ENCODE measurements at places on chromosomes 6 and 20.

DNA sequence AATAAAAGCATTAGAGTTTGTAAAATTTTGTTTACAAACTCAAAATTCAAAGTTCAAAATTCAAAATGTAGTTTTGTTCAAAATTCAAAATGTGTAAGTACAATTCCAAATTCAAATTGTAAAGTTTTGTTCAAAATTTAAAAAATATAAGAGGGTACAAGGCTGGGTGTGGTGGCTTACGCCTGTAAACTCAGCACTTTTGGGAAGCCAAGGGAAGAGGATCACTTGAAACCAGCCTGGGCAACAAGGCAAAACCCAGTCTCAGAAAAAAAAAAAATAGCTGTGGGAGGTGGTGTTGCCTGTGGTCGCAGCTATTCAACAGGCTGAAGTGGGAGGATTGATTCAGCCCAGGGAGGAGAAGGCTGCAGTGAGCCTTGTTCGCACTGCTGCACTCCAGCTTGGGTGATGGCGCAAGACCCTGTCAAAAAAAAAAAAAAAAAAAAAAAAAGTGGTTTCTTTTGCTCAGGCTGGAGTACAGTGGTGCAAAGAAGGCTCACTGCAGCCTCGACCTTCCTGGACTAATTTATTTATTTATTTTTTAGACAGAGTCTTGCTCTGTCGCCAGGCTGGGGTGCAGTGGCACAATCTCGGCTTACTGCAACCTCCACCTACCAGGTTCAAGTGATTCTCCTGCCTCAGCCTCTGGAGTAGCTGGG lies 5.4 kb upstream of the ZBTB12 start:
- DNase-seq, result no peak

DNA sequence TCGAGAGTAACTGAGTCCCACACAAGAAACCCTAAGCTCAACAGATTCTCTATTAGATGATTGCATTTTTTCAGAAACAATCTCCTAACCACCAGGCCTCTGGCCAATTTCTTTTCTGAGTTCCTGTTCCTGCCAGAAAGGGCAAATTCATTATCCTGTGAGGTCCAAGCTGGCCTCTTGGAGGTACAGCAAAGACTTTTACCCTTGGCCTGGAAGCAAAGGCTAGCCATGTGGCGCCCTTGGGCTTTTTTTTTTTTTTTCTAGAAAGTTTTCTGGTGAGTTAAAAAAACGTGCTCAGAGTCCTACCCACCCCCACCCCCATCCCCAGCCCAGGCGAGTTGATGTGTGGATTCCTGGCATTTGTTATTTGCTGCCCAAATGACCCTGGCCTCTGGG lies 59.0 kb upstream of the EEF1A1 start:
- no peak for DNase-seq

DNA sequence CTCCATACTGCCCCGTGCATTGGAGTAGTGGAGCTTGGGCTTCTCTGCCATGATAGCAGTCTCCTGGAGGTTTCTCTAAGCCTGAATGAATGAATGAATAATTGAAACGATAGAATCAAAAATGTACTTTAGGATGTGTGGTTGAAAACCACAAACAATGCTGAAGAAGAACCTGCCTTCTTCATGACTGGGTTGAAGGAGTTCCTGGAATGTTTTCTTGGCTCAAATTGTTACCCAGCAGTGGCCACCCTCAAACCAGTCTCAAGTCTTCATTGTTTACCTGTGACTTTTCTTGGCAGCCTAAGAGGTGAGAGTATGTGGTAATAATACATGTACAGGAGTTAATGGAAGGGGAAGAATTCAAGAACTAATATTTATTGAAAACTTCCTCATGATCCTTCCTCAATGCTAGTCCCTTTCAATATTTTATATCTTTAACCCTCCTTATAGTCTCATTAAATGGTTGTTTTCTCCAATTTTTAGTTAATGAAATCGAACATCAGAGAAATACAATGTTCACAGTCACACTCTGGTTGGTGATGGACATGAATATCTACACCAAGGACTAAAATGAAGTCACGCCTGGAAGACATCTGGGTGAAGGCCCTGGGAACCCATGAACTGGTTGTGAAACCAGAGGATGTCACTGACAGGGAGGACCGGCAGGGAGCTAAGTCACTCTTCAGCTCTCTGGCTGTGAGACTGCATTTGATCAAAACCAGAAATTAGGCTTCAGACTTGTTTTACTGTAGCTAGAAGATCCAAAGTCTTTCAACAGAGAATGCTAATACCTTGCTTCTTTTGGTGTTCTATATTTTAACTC lies at the start of gene GSTA5:
Gene GSTA5, minus strand, starts transcription at position 51 of the 823 bp plus-strand sequence.
- no peak for DNase-seq

GRCh38 chr6:24694198-24694597 lies 24.8 kb downstream of the C6orf62 start:
- no peak for DNase-seq

DNA sequence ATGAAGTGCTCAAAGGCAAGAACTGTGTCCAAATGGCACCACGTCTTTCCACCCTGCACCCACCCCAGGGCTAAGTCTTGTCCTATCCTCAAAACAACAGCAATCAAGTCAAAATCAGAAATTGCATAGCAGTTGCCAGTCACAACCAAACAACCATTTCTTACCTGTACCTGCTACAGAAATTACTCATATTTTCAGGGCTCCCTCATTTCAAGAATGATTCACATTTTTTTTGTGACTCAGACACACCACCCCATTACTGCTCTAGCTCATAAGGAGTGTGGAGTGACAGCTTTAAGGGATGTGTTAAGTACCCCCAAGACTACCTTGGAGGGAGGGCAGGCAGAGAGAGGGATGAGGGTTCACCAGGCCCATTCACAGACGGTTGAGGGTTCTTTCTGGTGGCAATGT lies 111.7 kb downstream of the TRERF1 start:
- DNase-seq, result no peak

DNA sequence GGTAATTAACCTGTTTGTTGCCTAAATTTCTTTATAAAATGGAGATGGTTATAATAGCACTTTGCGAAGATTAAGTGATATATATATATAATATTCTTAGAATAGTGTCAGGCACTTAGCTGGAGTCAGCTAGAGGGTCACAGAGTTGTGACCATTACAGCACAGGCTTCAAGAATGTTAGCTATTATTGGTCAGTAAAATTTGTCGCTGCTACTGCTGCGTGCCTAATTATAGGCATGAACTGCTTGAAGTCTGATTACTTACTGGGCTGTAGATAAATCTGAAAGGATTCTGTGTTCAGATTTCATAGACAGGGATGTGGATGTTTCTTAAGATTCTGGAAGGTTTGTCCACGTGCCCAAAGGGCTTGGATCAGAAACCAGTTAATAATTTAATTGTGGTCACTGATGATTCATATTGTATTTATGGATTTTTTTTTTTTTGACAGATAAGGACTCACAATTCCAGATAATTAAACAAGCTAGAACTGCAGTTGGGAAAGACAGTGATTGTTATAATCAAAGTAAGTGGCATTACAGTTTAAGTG lies 4.7 kb downstream of the SNRNP48 start:
- no peak for DNase-seq

DNA sequence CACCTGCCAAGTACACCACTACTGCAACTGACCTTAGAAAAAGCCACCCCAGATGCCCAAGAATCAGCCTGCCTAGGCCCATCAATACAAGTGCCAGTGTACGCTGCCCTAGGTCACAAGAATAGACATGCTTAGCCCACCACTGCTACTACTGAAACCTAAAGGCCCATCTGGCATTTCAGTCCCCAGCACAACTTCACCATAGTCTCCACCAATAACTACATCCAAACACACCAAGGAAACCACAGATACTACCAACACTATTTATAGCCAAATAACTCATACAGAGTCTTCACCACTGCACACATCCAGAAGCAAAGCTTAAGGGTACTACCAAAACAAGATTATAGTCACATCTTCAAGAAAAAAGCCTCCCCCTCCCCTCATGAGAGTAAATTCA lies 28.2 kb downstream of the TREML4 start:
- DNase-seq, result no peak

DNA sequence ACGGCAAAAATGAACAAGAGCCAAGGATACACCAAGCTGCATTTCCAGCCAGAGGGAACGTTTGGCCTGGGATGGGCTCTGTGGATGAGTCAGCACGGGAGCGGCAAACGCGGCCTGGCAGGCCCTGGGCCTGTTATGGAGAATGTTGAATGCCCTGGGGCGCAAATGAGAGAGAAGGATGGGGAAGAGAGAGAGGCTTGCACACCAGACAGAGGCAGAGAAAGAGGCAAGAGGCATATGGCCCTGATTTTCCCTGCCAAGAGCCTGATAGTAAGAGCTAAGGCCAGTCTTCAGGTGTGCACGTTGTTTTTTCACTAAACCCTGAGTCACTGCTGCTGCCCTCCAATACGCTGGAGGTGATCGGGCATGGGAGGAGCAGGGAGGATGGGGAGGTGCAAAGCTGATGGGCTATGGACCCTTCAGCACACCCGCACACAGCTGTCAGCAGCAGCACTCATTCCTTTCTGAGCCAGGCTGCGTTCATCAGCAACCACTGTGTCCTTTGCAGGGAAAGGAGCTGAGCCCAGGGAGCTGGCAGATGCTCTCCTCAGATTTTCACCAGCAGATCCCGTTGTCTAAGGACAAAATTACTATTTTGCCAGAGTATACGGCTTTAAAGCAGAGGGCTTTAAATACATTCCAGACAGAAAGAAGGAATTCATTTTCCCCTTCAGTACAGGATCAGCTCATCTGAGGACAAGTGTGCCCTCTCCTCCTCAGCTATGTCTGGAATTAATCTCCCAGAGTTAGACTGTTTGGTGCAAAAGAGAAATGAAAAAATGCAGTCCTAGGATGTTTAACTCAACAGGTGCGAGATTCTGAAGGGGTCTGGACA lies 61.7 kb upstream of the SLC22A23 start:
- no peak for DNase-seq

- no peak for DNase-seq
Measured at GRCh38 chr6:71383476-71383875, 94.9 kb downstream of the OGFRL1 start.

DNA sequence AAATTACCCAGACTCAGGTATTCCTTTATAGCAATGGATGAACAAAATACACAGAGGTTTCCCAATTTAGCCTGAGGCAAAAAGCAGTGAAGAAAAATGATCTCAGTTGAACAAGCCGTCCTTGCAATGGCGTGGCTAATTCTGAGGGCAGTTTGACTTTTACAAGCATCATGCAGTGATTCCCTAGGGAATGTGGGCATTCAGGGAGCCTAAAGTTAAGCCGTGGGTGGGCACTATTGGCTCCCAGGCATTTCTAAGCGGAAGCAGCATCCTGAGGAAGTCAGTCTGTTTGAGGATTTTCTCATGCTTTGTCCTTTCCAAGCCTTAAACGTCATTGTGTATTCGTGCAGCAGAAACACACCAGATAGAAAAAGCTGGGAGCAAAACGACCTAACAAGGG lies 133.9 kb downstream of the MYLK4 start:
- DNase-seq, result no peak

- DNase-seq, result no peak
Measured at GRCh38 chr20:58702859-58703648, 10.5 kb downstream of the NPEPL1 start.

- no peak for DNase-seq
Measured at GRCh38 chr20:58014628-58015315, 213.7 kb downstream of the ANKRD60 start.

DNA sequence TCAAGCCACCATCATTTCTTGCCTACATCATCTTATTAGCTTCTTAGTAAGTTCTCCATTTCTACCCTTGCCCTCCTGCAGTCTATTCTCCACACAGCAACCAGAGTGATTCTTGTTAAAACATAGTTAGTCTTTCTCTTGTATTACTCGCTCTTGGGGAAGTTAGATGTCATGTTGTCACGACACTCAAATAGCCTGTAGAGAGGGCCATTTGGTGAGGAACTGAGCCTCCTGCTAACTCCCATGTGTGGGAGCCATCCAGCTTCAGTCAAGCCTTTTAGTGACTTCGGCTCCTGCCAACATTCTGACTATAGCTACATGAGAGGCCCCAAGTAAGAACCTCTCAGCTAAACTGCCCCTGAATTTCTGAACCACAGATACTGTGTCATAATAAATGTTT lies 395.4 kb downstream of the CDC5L start:
- no peak for DNase-seq

DNA sequence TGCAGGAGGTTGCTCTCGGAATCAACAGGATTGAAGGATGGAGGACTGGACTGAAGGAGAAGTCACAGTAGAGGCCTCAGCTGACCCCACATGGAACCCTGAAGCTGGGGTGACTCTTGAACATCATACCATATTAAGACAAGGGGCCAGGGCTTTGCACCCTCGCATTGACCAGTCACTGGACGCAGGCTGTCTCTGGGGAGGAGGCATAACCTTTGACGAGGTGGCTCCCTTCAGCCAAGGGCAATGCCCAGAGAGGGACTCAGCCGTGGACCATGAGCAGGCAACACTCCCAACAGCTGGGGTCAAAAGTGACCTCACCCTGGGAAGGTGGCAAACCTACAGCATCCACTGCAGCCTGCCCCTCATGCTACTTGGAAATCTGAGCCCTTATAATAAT lies 21.7 kb downstream of the PACSIN1 start:
- DNase-seq, result no peak

- no peak for DNase-seq
Measured at GRCh38 chr6:133594652-133595110, 294.2 kb upstream of the TCF21 start.

DNA sequence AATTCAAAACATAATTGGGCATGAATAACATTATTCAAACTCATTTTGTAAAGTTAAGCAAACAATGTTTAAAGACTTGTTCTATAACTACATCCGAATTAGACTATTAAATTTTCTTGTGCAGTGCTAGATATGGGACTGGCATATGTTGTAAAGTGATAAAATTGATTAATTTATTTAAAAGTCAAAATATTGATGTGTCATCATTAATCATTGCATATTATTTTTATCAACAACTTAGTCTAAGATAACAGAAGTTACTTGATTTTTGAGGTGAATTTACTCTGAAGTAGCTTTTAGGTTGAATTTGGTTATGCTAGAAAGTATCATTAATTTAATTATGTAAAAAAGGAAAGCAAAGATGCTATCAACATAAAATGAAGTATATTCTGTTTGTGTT lies 244.6 kb downstream of the CLVS2 start:
- DNase-seq, result no peak

- DNase-seq, result no peak
Measured at GRCh38 chr20:19764207-19764606, 6.1 kb downstream of the RIN2 start.

- no peak for DNase-seq
Measured at GRCh38 chr20:61178551-61179071, 73.5 kb upstream of the CDH4 start.

DNA sequence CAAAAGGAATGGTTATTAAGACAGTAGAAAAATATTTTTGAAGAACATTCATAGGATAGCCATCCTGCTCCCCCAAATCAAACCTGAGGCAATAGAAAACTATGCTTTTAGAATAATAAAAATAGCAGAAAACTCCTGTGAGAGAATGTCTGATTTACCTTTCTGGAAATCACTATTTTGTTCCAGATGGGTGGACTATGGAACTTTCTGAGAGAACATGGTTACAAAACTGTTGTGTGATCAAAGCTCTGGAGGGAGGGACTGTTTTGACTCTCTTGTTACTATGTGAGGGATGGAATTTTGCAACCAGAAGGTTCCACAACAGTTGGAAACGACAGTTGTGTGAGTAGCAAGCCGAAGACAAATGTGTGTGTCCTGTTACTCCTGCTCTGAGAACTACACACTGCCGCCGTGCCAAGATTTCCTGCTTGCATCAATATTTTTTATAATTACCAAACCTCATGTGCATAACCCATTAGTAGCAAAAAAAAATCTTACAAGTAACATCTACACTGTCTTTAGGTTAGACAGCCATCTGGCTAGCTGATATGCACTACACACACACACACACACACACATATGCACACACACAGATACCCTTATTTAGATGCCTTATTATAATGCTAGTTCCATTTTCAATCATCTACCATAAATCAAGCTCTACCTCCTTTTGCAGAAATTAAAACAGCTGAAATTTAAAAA lies 11.0 kb upstream of the HIVEP1 start:
- DNase-seq, result no peak

- DNase-seq, result no peak
Measured at GRCh38 chr6:138063726-138064125, 43.5 kb downstream of the PERP start.
